ENCODE measurements at places on chromosomes 5 and 9.

DNA sequence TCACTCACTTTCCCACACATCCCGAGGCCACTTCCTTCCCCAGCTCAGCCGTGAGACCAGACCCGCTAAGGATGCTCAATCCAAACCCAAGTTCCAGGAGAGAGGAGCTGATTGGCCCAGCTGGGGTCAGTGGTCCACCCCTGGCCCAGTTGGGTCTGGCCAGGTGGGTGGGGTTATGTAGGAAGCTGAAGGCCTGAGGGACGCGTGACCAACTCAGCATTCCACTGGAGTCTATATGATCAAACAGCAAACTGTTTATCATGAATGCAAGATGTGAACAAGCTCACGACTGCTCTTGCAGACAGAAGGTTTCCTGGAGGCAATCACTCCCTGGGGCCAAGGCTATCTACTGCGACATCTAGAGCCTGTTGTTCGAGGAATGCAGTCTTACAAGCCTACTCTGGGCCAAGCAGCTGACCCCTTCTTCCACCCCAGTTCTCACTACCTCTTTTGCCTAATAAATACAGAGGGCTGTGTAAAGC lies 4.9 kb upstream of the RAPGEF1 start:
- DNase-seq, result no peak

- peak; percentile 59 for DNase-seq
Measured at GRCh38 chr5:76867827-76868693, 18.2 kb downstream of the S100Z start.

- DNase-seq, result peak; percentile 16
Measured at GRCh38 chr9:101601904-101602765, 7.4 kb upstream of the PPP3R2 start.

DNA sequence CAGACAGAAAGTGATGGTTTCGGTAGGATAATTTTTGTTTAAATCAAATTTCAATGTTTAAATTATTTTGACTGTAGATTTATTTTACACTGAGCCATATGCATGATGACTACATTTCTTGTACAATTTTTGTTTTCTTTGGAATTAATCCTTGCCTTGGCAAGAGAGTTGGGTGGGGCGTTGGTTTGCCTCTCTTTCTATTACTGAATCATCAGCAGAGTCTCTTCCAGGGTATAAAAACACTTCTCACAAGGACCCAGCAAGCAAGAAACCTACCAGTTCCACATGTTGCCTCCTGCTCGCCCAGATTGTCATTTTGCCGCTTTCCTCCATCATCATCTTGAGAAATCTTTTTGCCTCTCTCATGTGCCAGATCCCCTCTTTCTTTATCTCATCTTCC lies 455.0 kb upstream of the DMAC1 start:
- DNase-seq, result no peak

DNA sequence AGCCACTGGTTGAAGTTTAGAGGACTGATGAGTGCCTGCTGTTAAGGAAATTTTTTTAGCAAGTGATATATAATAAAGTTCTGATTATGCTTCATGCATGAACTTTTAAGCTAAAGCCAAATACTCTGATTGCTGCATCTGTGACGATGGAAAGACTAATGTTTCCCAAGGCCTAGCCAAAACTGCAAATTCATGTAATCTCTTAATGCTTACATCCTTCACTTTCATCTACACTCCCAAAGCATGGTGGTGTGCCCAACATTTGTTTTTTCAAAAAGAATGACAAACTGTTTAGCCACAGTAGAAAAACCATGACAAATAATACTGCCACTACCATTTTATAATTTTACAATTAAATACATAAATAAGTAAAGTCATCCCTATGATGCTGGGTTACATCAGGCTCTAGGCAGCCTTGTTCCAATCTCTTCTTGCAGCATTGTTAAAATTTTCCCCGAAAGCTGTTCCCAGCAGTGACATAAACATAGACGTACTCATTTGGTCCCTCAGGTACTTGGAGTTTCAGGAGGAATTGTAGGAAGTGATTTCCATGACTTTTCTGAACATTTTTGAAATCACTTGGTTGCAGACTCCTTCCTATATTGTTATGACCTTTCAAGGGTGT lies 625.3 kb upstream of the DMAC1 start:
- DNase-seq, result no peak

Measured in NCI-H2029 (cell line).